Suppressor macrophage treated with lipopolysaccharide for 4 hours (primary cell): ENCODE measurements at places on chromosomes 7 and 10.
A peak's percentile ranks its signal among the peaks of the same experiment; 100 is the strongest.

DNA sequence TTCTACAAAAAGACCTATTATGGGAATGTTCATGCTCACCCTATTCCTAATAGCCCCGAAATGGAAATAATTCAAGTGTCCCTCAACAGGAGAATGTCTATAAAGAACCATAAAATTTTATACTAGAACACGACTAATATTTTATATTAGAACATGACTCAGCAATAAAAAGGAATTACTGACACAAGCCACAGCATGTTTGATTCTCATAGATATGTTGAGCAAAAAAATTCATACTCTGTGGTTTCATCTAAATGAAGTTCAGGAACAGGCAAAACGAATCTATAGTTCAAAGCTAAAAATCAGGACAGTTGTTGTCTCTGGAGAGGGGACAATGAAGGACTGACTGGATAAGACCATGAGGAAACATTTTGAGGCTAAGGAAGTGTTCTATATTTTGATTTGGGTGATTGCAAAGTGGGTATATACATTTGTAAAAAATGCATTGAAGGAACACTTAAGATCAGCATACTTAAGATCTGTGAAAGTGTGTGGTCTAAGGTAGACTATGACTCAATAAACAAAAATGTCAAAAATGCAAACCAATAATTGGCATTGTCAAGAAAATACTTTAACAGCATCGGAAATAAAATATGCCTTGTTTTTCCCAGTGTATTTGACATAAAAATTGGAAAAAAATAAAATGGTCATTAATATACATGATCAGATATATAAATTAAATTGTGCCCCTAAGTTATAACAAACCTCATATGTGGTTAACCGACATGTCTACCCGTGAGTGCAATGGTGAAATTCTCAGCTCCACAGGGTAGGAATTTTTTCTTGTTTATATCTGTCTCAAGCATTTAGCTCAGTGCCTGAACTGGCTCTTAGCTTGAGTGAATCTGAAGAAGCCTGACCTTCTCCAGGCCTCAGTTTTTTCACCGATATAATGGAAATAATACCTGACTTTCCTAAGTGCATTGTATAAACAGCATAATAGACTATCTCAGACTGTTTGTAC is 124.9 kb upstream of the CTTNBP2 start:
- no peak for DNase-seq

DNA sequence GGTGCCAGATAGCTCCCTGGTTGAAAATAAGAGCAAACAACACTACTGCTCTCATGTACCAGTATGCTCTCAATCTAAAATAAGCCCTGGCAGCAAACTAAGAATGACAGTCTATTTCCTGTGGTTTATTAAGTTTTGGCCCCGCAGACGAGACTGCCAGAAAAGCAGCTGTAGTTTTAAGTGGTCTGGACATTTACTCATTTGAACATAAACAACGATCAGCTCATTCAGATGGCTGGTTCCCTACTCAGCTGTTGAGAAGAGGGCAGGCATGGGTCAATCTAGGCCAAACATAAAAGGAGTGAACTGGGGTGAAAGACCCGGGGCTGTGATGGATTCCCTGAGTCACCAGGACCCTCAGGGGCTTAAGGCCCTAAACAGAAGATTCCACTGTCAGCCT is 4.5 kb downstream of the TRIL start:
- no peak for DNase-seq

GRCh38 chr10:25036381-25036780 is 20.0 kb downstream of the THNSL1 start:
- DNase-seq = no peak

DNA sequence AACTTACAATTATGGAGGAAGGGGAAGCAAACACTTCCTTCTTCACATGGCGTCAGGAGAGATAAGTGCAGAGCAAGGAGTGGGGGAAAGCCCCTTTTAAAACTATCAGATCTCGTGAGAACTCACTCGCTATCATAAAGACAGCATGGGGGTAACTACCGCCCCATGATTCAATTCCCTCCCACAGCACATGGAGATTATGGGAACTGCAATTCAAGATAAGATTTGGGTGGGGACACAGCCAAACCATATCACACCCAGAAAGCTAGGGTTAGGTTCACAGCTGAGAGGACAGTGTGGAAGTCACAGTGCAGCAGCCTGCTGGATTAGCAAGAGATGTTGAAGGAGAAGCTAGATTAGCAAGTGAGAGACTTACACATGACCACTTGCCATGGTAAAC is 81.6 kb downstream of the CRTAC1 start:
- DNase-seq = no peak

DNA sequence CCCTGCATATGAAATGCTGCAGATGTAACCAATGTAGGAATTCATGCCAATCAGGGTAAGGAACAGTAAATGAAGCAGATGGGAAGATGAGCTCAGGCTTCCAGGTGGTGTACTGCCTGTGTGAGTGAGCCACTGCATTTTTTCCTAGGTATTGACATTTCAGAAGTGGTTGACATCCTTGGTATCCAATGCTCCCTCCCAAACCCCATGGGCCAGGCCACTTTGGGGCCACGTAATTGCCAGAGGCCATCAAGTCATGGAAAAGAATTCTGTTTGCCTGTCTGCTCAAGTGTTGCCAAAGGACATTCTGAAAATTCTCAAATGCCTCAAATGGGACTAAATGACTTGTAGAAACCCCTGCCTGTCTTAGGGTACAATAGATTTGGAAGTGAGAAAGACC is 384.6 kb downstream of the GATA3 start:
- DNase-seq = no peak

DNA sequence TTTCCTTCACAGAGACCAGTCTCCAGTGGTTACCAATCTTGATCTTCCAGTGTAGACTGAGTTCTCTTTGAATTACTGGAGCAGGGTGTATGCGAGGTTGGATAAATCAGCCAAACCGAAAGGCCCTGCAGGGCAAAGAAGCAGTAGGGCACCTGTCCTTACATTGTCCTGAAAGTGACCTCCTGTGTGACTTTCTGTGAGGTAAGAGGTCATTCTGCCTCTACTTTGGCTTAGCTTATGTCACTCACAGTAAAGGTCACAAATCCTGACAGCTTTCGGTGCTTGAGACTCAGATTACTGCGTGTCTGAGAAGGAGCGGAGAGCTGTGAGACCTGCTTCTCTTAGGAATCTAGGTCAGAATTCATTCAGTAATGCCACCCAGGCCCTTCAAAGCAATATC is 252.7 kb upstream of the ETV1 start:
- DNase-seq = no peak

GRCh38 chr7:116588225-116588624 is 63.4 kb downstream of the CAV1 start:
- peak; percentile 35 for DNase-seq

DNA sequence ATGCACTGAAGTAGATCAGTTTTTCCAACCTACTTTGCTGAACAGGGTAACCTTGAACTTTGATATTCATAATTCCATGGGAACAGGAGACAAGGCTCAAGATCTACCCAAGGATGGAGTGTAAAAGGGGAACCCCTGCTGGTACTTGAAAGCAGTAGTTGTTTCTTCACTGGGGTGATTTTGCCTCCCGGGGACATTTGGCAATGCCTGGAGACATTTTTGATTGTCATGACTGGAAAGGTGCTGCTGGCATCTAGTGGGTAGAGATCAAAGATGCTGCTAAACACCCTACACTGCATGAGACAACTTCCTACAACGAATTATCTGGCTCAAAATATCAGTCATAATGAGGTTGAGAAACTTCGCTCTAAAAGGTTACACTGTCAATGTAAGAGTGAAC is 214.8 kb upstream of the CTBP2 start:
- no peak for DNase-seq
